ENCODE measurements at places on chromosomes 3 and 15.

GRCh38 chr3:11445883-11446282, 173.7 kb downstream of the ATG7 start:
- no peak for DNase-seq

- peak; percentile 50 for DNase-seq
Measured at GRCh38 chr3:58307639-58308215, 1.4 kb downstream of the HTD2 start.

DNA sequence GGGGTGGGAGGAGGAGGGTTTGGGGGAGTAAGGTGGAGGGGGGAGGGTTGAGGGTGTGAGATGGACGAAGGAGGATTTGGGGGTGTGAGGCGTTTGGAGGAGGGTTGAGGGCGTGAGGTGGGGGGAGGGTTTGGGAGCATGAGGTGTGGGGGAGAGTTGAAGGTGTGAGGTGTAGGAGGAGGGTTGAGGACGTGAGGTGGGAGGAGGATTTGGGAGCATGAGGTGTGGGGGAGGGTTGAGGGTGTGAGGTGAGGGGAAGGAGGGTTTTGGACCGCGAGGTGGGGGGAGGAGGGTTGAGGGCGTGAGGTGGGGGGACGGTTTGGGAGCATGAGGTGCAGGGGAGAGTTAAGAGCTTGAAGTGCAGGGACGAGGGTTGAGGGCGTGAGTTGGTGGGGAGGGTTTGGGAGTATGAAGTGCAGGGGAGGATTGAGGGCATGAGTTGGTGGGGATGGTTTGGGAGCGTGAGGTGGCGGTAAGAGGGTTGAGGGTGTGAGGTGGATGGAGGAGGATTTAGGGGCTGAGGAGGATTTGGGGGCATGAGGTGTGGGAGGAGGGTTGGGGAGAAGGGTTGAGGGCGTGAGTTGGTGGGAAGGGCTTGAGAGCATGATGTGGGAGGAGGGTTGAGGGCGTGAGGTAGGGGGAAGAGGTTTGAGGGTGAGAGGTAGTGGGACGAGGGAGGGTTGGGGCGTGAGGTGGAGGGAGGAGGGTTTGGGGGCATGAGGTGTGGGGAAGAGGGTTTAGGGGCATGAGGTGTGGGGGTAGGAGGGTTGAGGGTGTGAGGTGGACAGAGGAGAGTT, 1.2 kb downstream of the MLF1 start:
- no peak for DNase-seq

- no peak for DNase-seq
Measured at GRCh38 chr3:177529716-177530335, 332.5 kb upstream of the TBL1XR1 start.

- DNase-seq: no peak
Measured at GRCh38 chr3:184391266-184391665, 11.4 kb downstream of the CHRD start.

DNA sequence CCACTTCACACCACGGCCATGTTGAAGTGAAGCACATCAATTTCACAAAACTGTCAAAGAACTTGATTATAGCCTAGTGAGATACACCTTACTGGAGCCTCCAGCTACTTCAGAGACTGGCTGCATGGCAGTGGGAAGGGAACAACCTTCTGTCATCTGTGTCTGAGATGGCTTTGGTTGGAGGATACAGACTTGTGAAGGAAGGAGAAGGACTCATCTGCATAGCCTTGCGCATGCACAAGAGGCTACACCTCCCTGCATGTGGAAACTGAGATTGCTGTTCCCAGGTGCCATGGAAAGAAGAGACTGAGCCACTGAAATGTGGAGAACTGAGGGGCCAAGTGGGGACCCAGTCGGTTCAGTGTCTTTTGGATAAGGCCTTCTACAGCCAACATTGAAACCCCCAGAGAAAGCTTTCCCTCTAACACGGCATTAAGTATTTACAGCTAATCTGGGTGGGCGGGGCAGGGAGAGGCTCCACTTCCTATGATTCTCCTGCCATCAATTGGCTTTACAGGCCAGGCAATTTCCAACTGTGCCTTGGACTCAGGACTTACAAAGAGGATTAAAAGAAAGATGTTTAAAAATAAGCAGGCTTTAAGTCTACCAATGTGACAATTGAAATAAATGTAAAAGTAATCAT, 58.8 kb downstream of the IL16 start:
- DNase-seq: no peak

- DNase-seq: no peak
Measured at GRCh38 chr3:194137008-194137505, 1.1 kb downstream of the HES1 start.

- no peak for DNase-seq
Measured at GRCh38 chr3:159629329-159630084, 359.1 kb upstream of the IL12A start.

All from GM23338 (cell line).